T-helper 2 cell treated with Interferon-gamma antibody and Interleukin-4, amounts not matched to agents 5 μg/mL and 100 μg/mL, for 36 hours (primary cell): ENCODE measurements at places on chromosomes 1 and 21.

GRCh38 chr1:59177756-59178155 lies 119.1 kb upstream of the FGGY start:
- no peak for DNase-seq

GRCh38 chr1:147243228-147243685 lies 773 bp downstream of the CHD1L start:
- no peak for DNase-seq

GRCh38 chr1:111768023-111768422 lies 12.3 kb downstream of the DDX20 start:
- no peak for DNase-seq

DNA sequence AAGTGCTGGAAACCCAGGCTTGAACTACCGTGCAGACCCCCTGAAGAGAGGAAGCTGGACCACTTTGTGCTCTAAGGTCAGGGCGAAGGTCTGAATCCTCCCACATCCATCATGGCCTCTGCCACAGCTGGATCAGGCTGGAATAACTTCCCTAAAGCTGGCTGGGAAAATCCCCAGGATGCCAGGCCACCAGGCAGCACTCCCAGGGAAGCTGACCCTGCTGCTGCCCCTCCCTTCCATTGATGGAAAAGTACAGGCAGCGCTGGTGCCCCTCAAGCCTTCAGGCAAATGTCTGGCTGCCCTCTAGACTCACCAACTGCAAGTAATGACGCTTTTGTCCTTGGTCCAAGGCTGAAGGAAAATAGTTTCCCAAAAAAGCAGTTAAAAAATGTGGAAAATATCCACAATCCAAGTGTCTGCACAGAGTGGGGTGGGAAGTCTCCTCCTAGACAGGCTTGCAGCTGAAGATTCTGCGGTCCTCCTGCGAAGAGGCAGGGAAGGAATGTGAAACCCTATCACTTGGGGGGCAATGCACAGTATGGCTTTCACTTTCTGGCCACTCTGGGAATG lies 39.9 kb upstream of the TSPAN2 start:
- no peak for DNase-seq

- peak; percentile 13 for DNase-seq
These were observed 89.0 kb upstream of the SERTAD4 start for GRCh38 chr1:210143465-210144062.

- no peak for DNase-seq
These were observed 85.9 kb downstream of the ROR1 start for GRCh38 chr1:63859480-63860275.

DNA sequence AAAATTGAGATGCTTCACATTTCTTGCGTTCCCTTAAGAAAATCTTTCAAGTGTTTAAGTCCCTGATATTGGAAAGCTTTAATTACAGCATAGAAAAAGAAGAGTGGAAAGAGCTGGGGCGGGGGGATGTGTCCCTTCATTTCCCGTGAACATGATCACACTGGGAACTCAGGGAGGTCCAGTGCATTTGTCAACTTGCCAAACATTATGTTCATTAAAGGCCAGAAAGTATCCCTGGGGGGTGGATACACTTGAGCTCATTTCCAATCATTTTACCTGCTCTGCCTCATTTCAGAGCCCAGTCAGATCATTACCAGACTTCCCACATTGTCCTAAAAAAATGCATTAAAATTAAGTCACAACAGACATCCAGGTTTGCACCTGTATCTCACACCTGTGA lies 123.6 kb upstream of the KCNJ15 start:
- no peak for DNase-seq

GRCh38 chr1:165235155-165235776 lies 121.2 kb downstream of the LMX1A start:
- no peak for DNase-seq

GRCh38 chr1:54054438-54054749 lies 986 bp downstream of the TCEANC2 start:
- DNase-seq: no peak

DNA sequence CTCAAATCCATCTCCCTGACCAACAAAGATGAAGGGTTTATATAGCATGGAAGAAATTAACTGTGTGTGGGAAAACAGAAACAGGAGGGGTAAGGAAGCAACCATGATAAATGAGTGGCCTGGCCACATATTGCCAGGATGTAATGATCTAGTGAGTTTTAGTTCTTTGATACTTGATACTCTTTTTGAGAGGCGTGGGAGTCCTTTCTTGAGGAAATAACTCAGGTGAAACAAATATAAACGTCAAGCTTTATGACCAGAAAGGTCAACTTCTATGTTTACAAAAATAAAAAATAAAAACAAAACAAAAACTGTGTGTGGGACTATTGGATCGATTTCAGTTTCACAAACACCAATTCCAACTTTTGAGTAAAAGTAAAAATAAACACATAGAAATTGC lies 860.8 kb upstream of the B3GALT2 start:
- no peak for DNase-seq

GRCh38 chr1:5907966-5908365 lies 84.3 kb downstream of the NPHP4 start:
- no peak for DNase-seq

DNA sequence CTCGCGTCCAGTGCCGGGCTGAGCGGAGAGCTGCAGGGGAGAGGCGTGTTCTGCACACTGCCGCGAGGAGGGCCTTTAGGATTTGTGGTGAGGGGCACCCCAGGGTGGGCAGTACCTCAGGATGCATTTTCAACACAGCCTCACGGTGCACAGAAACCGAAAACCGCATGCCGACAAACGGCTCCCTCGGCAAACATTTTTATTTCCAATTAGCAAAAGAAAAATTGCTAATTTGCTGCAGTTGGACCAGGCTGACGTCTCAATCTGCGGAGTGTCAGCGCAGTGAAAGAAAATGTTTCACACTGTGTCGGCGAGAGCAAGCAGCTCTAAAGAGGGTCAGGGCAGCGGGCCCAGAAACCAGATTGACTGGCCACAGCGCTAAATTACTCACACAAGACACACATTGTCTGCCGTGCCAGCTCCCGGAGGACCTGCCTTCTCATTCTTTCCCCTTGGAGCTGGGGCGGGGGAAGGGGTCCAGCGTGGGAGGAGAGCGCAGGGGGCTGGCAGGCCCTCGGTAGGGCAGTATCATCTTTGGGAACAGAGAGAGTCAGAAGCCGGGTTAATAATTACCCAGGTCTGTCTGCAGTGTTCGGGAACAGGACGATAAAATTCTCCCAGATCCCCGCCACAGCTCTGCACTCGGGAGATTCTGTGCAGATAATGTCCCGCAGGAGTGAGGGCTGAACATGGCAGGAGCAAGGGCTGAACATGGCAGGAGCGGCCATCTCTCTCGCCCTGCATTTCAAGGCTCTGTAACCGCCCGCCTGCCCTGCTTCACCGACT lies 150.2 kb downstream of the PRDM16 start:
- DNase-seq: no peak

DNA sequence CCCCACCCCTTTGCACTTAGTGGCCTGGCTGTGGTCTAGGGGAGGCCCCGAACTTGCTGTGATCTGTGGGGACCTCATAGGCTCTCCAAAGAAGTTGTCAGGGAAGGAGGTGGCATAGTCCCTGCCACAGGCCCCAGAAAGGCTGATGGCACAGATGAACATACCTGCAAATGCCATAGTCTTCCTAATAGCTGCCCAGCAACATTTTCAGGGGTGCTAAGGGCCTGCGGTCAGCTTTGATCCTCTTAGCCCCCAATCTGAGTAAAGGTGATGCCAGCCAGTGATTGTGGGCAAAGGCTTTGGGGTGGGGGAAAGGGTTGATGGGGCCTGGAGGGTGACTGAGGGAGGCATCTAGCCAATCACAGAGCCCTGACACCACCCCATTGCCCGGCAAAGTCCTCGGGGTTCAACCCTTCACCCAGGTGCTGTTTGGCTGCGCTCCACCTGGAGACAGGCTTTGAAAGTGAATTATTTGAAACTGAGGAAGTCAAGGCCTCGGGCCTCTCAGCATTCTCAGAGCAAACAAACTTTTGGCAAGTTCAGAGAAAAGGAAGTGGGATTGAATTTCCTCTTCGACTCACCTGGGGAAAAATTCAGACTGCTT lies 35.8 kb downstream of the PAX7 start:
- DNase-seq: no peak

GRCh38 chr21:38346286-38346685 lies 89.5 kb downstream of the KCNJ15 start:
- DNase-seq: no peak
